ENCODE measurements at places on chromosomes 7 and 10. TPM values are rescaled to one million over a fixed set of nuclear protein-coding genes. Genes with fewer than 3 reads are reported as not detected.
A peak's percentile ranks its signal among the peaks of the same experiment; 100 is the strongest.

- DNase-seq, result no peak
These were observed 266.9 kb downstream of the ABCA13 start for GRCh38 chr7:48438206-48438605.

RGS10 gene
- polyA plus RNA-seq, result 5.5 TPM

ASAH2 gene
- polyA plus RNA-seq, result 1.2 TPM

GRCh38 chr10:125340903-125341302 lies 180.5 kb upstream of the CTBP2 start:
- DNase-seq, result no peak

- peak; percentile 49 for DNase-seq
These were observed 11.1 kb upstream of the CRTAC1 start for GRCh38 chr10:98041352-98042043.

SLC16A9 gene
- 20.5 TPM for polyA plus RNA-seq

- DNase-seq, result no peak
These were observed 4.0 kb downstream of the DLX5 start for GRCh38 chr7:97020601-97020995.

IL6 gene
- polyA plus RNA-seq, result 0.27 TPM

- DNase-seq, result no peak
These were observed 1.8 kb downstream of the LRRC18 start for GRCh38 chr10:48937796-48938195.

DNA sequence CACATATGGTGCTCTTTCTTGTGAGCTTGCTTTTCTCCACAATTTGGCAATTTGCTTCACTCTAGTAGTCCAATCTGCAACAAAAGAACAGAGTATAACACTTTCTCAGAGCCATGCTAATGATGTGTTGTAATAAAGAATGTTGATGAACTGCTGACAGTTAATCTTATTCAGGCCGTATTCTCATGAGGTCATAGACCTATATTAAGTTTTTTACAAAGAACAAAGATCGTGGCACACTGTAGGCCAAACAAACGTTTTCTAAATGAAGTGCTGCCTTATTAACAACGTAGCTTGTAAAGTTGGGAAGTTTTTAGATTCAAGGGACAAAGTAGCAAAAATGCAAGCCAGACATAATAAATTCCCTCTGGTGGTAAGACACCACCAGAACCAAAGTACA lies 160.1 kb downstream of the GALNT11 start:
- no peak for DNase-seq

SLC39A12 gene
- polyA plus RNA-seq, result not detected

OPN4 gene
- polyA plus RNA-seq, result not detected

COPS6 gene
- 225 TPM for polyA plus RNA-seq

DNA sequence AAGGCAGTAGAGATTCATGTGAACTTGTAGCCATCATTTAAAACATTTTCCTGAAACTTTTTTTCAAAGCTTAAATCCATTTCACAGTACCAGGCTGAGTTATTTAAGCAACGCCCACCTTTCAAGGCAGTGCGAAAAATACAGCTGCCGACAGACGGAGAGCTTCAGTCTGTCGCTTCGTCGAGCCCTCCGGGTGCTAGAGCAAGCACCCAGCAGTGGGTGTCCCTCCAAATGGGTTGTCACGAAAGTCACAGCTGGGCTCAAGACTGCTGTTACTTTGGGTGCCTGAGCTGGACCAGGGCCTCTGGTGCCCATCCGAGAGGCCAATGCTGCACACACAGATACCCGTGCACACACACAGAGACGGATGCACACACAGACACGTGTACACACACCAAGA lies 135.6 kb downstream of the TCERG1L start:
- DNase-seq, result no peak

RBP4 gene
- polyA plus RNA-seq, result 0.42 TPM

SPOCK2 gene
- polyA plus RNA-seq, result 2.6 TPM

SPAM1 gene
- not detected for polyA plus RNA-seq

TMEM176A gene
- 1.5 TPM for polyA plus RNA-seq

DNA sequence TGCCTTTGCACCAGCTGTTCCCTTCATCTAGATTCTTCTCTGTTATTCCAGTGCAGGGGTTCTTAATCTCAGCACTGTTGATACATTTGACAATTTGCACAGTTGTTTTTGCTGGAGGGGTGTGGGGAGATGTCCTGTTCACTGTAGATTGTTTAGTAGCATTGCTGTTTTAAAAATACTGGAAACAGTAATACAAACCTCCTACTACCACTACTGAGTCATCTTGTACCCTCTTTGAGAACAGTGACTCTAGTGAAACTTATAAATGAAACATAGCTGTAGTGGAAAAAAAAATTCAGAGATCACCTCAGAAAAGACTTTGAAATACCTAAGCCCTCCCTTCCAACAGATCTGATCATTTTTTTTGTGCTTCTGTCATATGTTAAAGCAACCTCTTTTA lies 154.8 kb upstream of the TMEM196 start:
- DNase-seq, result no peak

SHLD2 gene
- 4.5 TPM for polyA plus RNA-seq

DNA sequence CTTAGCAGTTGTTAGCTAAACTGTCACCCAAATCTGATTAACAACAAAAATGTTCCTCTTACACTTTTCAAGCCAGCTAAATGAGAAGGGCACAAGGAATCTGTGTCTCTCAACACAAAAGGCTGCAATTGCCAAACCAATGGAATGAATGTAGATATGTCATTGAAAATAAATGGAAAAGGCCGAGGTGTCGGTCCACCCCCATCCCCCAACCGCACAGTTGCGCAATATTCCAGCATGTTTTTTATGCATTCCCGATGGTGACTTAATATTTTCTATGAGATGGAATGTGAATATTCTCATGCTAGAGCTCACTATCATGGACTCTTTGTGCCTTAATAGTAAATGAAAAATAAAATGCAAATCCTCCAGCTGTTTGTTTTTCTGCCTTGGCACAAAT lies 181.6 kb upstream of the LRGUK start:
- DNase-seq, result no peak

DNA sequence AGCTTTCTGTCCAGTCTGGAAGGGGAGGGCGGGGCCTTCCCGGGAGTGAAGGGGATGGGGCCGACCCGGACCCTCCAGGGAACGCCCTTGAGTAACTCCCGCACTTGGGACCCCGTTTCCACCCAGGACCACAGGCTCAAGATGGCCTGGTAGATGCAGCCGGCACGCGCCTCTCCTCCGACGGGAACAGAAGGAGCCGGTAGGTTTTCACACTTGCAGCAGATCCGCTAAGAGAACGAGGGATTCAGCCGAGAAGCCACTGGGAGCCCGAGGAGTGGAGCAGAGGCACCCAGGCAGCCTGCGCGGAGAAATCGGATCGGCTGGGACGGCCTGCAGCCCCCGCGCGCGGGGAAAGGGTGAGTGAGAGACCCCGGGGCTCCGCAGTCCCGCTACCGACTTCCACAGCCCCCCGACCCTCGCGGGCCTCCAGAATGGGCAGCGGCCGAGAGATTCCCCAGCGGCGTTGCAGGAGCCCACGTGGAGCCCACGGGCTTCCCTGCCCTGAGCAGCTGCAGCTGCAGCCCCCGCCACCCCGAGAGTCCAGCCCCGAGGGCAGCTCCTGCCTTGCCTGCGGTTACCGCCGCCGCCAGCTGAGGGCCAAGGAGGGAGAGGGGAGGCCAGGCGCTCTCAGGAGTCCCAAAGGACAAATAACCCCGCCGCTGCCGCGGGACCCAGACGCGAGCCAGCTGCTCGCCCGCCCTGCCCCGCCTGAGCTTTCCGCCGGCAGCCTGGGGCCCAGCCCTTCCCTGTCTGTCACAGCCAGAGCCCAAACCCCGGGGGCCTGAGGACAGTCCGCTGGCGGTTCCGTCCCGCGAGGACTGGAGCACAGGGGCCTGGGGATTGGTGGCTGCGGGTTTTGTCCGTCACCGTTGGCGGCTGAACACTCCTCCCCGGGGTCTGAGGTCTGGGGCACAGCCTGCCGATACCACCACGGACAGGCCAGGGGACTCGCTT lies 21.8 kb downstream of the IFT22 start:
- DNase-seq, result peak; percentile 73

DNA sequence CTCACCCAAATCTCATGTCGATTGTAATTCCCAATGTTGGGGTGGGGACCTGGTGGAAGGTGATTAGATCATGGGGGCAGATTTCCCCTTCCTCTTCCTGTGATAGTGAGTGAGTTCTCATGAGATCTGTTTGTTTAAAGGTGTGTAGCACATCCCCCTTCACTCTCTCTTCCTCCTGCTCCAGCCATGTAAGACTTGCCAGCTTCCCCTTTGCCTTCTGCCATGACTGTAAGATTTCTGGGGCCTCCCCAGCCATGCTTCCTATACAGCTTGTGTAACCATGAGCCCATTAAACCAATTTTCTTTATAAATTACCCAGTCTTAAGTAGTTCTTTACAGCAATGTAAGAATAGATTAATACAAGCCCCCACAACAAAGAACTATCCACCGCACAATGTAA lies 109.9 kb upstream of the JAZF1 start:
- no peak for DNase-seq

TRIM74 gene
- not detected for polyA plus RNA-seq

DNA sequence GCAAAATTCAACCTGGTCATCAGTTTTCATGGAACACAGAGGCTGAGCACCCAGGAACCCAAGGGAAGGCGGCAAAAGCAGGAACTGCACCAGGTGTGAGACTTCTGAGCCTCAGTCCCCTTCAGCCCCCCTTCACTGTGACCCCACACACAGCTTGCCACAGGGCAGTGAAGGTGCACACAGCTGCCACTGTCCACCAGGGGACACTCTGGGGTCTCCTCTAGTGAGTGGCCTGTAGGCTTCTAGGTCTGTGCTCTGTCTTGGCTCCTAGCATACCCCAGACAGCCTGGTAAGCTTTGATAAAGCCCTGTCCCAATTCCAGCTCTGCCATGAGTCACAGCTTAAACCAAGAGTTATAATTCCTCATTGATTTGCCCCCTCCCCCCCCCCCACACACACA lies 12.1 kb downstream of the KCNH2 start:
- DNase-seq, result no peak

DNA sequence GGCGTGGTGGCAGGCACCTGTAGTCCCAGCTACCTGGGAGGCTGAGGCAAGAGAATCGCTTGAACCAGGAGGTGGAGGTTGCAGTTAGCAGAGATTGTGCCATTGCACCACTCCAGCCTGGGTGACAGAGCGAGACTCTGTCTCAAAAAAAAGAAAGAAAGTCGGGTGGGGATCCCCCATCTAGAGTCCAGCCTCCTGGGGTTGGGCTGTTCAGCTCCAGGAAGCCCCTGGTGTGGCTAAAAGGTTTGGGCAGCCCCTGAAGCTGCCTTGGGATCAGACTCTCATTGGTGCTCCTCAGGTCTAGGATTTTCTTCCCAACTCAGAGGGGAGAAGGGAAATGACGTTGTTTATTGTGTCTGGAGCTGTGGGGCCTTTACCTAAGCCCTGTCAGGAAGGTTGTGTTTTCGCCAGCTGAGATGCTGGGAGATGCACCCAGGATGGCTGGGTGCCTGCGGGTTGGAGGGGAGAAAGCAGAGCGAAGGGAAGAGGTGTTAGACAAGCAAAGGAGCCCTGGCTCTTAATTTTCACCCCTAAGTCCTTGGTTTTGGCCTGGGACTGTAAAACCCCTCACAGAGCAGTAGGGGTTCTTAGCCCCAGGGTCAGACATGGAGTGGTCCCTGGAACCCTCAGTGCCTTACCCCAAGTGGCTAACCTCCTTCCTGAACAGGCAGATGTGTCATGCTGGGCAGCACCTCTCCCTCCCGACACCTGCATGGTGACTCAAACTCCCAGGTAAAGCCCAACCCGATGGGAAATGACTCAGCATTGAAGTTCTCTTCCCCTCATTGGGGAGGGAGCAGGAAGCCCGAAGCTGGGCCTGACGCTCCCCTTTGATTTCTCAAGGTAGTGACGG lies 21.1 kb downstream of the PLAU start:
- peak; percentile 67 for DNase-seq

DNA sequence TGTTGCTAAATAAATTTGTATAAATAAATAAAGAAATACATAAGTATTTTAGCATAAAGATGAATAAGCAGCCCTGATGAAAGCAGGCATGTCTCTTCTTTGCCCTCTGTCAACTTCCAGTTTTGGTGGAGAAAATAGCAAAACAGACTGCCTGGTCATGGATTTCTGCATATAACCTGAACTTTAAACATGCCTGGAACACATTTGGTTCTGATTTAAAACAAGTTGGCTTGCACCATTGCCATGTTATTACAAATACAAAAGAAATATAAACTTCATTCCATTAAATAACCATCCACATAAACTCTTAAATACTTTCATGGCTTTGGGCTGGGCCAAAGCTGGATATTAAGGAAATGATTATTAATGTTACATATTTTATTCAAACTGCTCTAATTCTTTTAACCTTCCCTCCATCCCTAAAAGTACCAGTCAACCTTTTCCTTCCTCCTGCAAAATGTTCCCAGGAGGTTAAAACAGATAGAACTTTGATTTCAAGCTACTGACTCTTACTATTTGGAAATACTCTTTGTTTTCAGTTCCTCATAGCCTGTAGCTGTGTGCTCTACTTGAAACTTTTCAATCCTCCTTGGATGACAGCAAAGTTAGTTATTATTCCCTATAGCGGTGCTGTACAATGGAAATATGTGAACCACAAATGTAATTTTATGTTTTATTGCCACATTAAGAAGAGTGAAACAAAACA lies 96.3 kb downstream of the BICC1 start:
- DNase-seq, result no peak

- no peak for DNase-seq
These were observed 45.4 kb upstream of the PRKCQ start for GRCh38 chr10:6625428-6625827.

GIMAP6 gene
- not detected for polyA plus RNA-seq

ARF5 gene
- 579 TPM for polyA plus RNA-seq

- no peak for DNase-seq
These were observed 1.2 kb upstream of the PFKFB3 start for GRCh38 chr10:6201516-6201975.

DNA sequence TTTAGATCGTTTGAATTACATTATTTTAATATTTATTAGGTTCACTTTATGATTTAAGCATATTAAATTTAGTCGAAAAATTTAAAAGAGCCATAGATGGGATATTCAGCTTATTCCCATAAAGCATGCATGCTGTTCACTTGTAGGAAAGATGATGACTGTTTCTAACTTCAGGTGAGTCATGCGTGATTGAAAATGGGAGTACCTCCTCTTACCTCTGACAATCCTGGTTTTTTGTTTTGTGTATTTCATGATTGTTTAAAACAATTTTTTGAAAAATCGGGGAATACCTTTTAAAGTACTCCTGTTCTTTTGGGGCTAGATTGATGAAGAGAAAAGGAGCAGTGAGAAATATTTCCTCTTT lies 1.4 kb downstream of the TNKS2 start:
- no peak for DNase-seq

- DNase-seq, result peak; percentile 81
These were observed 6.7 kb downstream of the ATP6V1F start for GRCh38 chr7:128869138-128869943.

DNA sequence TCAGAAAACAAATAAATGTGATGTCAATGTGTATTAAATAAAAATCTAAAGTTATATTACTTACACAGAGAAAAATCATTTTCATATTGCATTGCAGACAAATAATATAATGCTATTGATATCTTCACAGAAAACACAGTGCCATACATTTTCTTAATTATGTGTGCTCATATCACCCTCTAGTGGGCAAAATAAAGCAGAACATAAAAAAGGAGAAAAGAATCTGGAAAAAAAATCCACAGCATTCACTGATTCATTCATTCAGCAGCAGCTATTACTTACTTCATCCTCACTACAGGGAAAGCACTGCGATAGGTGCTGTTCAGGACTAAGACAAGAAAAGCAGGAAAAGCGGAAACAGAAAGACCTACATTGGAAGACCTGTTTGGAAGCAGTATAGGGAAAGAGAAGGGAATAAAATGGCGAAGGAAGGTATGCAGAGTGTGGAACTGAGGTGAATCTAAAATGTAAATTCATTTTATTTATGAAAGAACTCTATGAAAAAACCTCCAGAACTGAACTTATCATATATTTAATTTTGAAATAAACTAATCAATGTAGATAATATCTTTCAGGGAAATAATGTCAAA lies 73.2 kb downstream of the POT1 start:
- no peak for DNase-seq

- no peak for DNase-seq
These were observed 1.3 kb downstream of the ELN start for GRCh38 chr7:74029089-74029785.

All from H1 (cell line).